Stimulated activated CD8-positive, alpha-beta memory T cell treated with anti-CD3 and anti-CD28 coated beads, Interleukin-4, amount 100 ng/mL, for 4 hours (primary cell): ENCODE measurements at places on chromosomes 3 and 15.

- no peak for DNase-seq
These were observed 11.6 kb downstream of the NIPA2 start for GRCh38 chr15:22850055-22850454.

- DNase-seq = no peak
These were observed 424 bp downstream of the EAF2 start for GRCh38 chr3:121835465-121835801.

GRCh38 chr15:74053517-74053916 lies 28.8 kb downstream of the GOLGA6A start:
- no peak for DNase-seq

GRCh38 chr3:167653760-167654159 lies at the start of gene WDR49:
Gene WDR49, minus strand, starts transcription at chr3:167653942. Its CDS starts 517 bp downstream, at chr3:167653425.
- no peak for DNase-seq

- DNase-seq = no peak
These were observed 20.0 kb upstream of the TMOD3 start for GRCh38 chr15:51809457-51809856.

GRCh38 chr3:179606534-179607085 lies 2.0 kb downstream of the NDUFB5 start:
- DNase-seq = no peak

GRCh38 chr3:127637546-127637945 lies 8.6 kb downstream of the PODXL2 start:
- no peak for DNase-seq

DNA sequence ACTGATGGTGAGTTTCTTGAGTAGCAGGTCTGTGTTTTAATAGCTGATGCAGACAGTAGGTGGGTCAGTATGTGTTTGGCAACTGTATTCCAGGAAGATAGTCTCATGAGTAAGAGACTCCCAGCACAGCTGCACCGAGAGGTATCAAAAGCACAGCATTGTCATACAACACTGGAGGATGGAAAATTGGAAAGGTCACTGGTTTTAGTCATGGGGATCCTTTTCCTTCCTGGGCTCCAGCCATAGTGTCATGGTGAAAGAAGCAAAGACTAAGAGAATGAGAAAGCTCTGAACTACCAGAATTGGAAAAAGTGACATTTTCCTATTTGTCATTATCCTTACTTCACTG lies 61.5 kb downstream of the P3H2 start:
- no peak for DNase-seq
